ENCODE measurements at places on chromosomes 6 and 20.

GRCh38 chr20:53891306-53891894 is 179.0 kb downstream of the BCAS1 start:
- no peak for DNase-seq

DNA sequence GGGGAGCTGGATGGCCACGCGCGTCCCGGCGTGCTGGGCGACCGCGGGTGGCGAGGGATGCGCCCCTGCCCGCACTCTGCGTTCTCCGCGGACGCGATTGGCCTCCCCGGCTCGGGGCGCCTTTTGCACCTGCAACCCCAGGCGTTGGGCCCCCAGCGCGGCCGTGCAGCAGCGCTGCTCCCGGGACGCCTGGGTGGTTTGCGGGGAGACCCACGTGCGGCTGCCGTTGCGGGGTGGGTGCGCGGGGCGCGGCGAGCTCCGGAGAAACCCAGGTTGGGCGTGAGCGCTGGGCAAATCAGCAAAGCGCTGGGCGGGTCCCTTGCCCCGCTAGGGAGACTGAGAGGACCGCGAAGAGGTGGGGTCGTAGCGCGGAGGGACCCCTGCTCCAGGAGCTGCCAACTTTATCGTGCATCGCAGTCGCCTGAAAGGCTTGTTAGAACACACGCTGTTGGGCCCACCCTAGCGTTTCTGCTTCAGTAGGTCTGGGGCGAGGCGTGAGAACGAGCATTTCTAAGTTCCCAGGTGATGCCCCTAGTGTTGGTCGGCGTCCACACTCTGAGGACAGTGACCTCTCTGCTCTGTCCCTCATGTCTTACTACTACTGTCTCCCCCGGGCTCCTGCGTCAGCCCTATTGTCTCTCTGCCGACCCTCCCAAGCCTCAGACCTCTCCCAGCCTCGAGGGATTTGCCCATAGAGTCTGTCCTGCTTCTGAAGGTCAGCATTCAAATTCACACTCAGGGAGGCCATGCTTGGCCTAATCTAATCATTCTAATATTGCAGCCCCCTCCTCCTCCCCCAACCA is 538 bp upstream of the ZFP64 start:
- peak; percentile 39 for DNase-seq

DNA sequence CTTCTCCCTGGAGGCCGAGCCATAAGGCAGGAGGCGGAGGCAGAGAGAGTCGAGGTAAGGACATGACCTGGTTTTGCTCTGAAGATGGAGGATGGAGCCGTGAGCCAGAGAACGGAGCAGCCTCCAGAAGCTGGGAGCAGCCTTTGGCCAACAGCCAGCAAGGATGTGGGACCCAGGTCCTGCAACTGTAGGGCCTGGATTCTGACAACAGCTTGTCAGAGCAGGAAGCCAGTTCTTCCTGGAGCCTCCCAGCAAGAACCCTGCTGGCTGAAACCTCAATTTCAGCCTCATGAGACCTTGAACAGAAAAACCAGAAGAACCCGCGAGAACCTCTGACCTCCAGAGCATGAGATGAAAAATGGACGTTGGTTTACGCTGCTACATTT is 13.4 kb upstream of the MRGBP start:
- DNase-seq = no peak

- no peak for DNase-seq
Measured at GRCh38 chr20:38134427-38135270, 30.4 kb downstream of the TGM2 start.

DNA sequence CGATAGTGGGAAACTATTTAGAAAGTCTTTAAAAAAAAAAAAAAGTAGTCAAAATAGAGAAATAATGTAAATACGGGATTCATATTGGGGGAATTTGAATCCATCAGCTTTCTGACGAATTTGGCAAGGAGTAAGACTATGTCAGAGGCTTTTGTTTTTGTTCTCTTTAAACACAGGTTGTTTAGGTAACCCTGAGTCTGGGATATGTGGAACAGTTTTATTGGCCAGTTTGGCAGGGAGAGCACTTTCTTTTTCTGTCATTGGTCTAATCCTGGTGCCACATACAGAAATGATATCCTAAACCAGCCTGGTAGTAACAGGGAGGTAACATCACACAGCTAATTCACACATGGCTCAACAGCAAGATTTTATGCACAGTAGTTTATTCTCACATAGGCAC is 27.7 kb downstream of the HAO1 start:
- DNase-seq = no peak

GRCh38 chr6:27829453-27830211 is 82.6 kb downstream of the OR2B2 start:
- no peak for DNase-seq

DNA sequence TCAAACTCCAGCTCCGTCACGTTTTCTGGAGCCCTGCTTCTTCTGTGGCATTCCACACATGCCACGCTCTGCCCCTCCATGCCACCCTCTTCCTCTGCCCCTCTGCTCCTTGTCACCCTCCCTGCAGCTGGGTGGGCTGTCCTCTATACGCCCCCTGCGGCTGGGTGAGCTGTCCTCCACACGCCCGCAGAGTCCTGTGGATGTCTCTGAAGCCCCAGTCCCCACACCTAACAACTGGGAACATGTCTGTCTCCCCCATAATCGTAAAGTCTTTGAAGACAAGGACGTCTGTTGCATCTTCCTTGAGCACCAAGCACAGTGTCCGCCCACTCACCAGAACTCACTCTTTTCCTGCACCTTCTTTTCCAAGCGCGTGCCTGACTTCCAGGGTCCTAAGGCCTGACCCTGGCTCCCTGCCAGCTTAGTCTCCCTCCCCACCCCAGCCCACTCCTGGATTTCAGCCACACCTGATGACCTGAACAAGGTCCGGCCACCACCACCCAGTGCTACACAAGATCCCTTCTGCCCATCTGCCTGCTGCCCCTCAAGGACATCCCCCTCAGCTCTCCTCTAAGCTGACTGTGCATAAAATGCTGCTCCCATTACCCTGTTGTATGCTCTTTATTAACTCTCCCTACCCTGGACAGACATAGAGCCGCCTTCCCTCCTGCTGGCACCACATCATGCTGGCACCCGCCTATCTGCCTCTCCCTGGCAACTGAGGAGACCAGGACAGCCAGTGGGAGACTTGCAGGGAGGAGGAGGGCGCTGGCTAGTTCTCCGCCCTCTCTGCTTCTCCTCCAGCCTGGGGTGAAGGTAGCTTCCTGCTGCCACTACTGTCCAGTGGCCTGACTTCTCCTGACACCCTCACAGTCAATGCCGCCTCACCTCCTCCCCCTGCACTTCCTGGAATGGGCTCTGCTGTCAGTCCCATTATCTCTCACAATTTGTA is 10.7 kb upstream of the PRR18 start:
- no peak for DNase-seq

DNA sequence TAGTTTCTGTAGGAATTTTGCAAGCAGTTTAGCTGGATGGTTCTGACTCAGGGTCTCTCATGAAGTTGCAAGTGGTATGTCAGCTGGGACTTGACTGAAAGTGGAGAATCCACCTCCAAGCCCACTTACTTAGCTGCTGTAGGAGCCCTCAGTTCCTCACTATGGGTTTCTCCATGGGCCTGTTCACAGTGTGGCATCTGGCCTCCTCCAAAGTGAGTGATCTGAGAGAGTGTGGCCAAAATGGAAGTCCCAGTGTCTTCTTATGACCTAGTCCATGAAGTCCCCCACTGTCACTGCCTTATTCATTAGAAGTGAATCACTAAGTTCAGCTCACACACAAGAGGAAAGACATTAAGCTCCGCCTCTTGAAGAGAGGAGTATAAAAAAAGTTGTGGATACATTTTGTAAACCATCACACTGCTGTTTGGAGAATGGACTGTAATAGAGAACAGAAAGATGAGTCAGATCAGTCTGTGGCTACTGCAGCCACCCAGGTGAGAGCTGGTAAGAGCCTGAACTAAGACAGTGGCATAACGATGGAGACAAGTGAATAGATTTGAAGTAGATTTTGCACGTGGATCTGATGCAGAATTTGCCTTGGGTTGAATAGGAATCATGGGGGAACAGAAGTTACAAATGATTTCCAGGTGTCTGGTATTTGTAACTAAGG is 4.9 kb upstream of the NELFCD start:
- DNase-seq = no peak

DNA sequence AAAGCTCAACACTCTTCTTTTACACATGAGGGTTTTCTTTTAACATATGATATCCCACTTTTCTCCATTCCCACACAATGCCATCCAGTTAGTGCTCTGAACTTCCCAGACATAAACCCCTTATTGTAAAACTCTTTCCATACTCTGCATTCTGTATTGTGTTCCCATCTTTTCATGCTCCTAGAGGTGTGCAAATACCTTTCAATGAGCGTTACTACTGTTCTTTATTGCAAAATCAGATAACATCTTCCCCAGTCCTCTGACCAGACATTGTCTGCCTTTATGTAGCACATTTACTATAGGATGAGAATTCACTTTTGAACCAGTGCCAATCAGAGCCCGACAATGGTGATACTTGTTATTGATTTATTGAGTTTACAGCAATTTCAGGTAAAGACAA is 296.2 kb downstream of the GRIK2 start:
- DNase-seq = no peak

- DNase-seq = no peak
Measured at GRCh38 chr6:118101831-118102345, 194.8 kb downstream of the SLC35F1 start.

DNA sequence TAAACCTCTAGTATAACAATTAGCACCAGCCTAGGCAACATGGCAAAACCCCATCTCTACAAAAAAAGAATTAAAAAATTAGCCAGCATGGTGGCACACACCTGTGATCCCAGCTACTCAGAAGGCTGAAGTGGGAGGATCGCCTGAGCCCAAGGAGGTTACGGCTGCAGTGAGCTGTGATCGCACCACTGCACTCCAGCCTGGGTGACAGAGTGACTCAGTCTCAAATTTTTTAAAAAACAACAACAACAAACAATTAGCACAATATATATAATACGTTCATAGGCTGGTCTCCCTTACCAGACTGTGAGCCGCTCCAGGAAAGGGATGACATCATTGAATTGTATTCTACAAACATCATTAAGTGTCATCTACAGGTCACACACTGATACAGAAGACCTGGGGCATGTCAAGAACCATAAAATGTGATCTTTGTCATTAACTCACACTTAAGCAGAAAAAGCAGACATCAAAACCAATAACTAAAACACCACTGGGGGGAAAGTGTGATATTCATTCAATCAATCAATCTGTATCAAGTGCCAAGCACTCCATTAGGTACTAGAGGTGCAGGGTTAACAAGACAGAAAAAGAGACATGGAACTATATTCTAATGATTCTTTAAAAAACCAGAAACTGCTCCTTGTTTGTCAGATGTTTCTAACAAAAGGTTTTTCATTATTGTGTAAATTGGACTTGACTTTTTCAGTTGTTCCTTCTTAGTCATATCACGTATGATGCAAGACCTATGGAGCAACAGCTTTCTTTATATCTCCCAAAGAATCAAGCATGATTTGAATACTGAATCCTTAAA is 17.8 kb downstream of the MAP3K5 start:
- no peak for DNase-seq

DNA sequence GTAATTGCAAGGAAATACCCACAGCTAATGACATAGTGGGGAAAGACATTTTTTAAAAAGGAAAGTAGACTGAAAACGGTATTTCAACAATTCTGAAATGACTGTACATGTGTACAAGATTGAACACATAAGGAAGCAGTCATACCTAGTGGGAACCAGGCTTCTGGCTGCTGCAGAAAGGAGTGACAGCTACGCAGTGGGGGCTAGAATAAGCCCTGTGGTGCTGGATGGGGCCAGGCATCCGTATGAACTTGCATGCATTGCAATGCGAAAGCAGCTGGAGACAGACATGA is 54.9 kb upstream of the GPR31 start:
- DNase-seq = no peak

GRCh38 chr6:159788753-159789376 is 537 bp downstream of the TCP1 start:
- DNase-seq = peak; percentile 57

GRCh38 chr6:155782739-155783459 is 327.3 kb upstream of the NOX3 start:
- no peak for DNase-seq

- DNase-seq = no peak
Measured at GRCh38 chr6:3294396-3294795, 35.6 kb downstream of the PSMG4 start.

- no peak for DNase-seq
Measured at GRCh38 chr6:14305624-14306023, 188.1 kb downstream of the CD83 start.

DNA sequence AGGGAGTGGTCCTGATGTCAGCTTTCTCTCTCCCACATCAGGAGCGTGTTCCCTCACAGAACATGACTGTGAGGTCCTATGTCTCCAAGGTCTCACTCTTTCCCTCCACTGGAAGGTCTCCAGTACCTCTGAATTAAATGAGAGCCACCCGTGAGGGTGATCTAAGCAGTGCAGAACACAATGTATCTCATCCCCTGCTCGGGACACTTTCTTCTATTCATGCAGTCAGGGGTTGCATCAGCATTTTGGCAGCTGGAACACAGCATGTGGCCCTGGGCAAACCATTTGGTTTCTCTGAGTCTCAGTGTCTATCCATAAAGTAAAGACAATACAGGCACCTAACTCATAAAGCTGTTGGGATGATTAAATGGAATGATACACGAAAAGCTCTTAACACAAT is 34.2 kb downstream of the MAFB start:
- no peak for DNase-seq

DNA sequence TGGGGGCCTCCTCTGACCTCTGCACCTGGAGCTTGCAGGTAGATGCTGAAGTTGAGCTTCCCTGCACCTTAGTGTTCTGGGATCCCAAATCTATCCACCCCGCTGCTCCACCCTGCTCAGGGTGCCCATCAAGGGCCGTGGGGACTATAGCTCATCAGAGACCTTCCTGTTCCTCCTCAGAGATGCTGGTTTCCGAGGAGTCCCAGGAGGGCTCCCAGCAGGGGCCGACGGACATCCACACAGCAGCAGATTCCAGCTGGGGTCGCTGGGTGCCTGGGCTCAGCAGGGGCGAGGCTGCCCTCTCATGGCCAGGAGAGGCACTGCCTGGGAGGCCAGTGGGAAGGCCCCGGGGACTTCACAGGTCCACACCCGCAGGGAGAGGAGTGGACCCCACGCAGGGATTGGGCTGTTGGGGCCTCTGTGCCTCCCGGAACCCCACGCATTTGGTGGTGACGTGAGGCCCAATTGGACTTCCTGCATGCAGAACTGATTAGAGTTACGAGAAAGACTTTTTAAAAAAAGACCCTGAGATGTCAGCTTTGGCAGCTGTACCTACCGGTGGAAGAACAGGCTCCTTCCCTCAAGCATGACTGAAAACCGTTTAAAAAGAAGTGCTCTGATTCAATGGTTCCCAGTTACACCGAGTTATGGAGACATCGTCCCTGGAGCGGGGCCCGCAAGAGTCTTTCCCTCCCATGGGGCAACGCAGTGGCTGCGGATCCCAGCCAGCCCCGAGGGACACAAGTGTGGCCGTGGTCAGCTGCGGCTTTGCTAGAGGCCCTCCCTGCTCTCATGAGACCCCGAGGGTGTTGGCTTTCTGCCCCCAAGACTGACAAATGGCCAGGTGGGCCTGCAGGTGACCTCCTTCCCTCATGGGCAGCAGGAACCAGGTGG is 25.3 kb upstream of the SLCO4A1 start:
- DNase-seq = no peak

Measured in pancreas (tissue), 10 donors.